ENCODE measurements at places on chromosomes 11 and 22.
A peak's percentile ranks its signal among the peaks of the same experiment; 100 is the strongest.

- DNase-seq, result no peak
Measured at GRCh38 chr22:32318361-32318760, 39.3 kb upstream of the RFPL3 start.

DNA sequence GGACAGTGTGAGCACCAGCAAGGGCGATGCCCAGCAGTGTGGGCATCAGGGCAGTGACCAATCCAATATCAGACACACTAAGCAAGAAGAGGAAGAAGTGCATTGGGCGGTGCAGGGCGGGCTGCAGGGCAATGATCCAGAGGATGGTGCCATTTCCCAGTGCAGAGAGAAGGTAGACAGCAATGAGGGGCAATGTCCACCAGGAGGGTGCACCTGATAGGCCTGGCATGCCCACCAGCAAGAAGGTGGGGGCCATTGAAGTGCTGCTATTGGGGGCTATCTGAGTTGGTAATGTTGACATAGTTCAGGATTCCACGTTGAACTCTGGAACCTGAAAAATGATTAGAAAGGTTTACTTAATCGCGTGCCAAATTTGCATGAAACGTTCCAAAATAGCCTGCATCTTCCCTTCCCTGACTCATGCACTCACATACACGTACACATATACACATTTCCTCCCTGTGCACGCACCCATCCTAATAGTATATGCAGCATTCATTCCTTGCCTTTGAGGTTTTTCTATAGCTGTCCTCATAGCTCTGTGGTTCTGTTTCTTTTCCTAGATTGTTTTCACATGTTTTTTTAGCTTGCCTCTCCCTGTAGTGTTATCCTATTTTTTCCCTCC lies at the start of gene OR51S1:
Gene OR51S1, minus strand, starts transcription at position 301 of the 625 bp plus-strand sequence. Its CDS starts 0 bp downstream, at position 301.
- no peak for DNase-seq

DNA sequence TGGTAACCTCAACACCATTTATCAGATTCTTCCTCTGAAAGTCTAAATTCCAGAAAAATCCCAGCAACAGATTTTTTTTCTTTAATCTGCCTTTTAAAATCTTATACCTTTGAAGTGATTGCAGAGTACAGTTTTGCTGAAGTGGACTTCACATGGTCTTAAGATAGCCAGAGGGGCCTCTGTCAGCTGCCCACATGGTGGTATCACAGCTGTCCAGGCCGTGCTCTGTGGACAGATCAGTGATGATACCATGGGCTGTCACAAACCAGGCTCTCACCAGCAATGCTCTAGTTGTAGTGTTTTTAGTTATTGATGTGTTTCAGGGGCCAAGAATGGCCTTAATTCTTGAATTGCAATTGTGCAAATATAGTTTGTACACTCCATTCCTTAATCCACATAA lies 44.0 kb downstream of the PARVA start:
- peak; percentile 46 for DNase-seq

- no peak for DNase-seq
Measured at GRCh38 chr22:47352920-47353700, 590.7 kb downstream of the TBC1D22A start.

- DNase-seq, result no peak
Measured at GRCh38 chr22:38180841-38181452, 683 bp downstream of the PLA2G6 start.

GRCh38 chr11:29161191-29161590 lies 855.6 kb downstream of the KCNA4 start:
- peak; percentile 23 for DNase-seq

- no peak for DNase-seq
Measured at GRCh38 chr22:25802018-25802417, 60.0 kb downstream of the MYO18B start.

GRCh38 chr11:64409707-64410403 lies 50.9 kb downstream of the RPS6KA4 start:
- peak; percentile 96 for DNase-seq

DNA sequence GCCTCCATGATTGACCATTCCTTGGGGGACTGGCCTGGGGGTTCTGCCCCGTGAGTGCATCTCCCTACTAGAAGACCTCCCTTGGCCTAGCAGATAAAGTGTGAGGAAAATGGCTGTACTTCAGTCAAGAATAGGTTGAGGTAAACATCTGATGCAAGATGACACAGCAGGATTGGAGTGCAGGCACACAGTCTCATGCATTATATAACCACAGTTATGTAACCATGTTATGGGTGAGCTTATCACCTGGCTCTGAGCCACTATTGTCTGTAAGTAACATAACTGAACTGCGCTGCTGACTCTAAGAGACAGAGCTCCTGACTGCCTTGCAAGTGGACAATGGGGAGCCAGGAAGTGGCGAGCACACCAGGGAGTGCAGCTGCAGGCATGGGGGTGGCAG lies 378.7 kb upstream of the ANO5 start:
- no peak for DNase-seq

- DNase-seq, result no peak
Measured at GRCh38 chr22:17074648-17075002, 10.2 kb upstream of the IL17RA start.

DNA sequence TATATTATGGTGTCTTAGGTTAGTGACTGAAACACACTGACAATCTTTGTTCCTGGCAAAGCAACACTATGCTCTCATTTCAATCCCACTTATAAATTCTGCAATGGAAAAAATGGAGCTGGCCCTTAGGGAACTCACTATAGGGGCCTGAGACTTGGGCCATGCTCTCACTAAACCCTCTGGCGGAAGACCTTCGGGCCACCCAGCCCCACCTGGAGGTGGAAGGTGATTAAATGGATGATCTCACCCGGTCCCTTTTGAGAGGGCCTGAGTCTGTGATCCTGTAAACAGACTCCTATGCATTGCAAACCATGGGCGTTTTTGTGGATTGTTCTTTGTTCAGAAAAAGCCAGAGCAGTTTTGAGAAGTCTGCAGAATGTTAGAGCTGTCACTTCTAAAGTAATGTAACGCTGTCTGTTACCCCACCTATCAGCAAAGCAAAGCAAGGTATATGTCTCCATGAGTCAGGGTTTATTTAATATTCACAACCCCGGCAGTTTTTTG lies 17.0 kb upstream of the CDON start:
- DNase-seq, result no peak

DNA sequence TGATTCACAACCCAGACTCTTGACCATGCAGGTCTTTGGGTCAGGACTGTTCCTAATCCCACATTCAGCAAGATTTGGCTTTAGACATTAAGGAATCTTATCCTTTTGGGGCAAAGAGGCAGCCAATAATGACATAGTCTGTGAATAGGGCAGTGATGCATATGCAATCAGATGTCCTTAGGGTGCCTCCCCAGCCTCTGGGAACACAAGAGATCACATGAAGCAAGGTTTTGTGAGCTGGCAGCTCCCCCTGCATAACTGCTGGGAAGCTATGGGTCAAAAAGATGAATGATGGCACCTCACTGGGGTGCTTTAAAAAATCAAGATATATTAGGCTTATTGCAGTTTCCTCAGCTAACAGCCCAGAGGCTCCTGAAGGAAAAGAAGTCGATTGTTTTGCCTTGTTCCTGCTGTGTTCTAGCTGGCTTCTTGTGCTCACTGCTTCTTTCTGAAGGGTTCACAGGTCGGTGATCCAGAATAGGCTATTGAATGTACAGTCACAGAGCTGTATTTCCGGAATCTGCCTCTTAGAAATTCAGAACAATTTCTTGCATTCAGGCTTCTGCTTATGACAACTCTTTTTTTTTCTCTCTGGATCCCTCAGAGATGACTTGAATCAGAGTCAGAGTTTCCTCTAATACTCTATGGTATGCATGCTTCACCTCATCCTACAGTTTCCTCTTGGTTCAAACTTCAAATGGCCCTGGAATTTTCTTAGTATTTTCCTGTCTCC lies 31.7 kb downstream of the INSC start:
- DNase-seq, result no peak

- no peak for DNase-seq
Measured at GRCh38 chr11:210122-210802, 2.8 kb downstream of the RIC8A start.

DNA sequence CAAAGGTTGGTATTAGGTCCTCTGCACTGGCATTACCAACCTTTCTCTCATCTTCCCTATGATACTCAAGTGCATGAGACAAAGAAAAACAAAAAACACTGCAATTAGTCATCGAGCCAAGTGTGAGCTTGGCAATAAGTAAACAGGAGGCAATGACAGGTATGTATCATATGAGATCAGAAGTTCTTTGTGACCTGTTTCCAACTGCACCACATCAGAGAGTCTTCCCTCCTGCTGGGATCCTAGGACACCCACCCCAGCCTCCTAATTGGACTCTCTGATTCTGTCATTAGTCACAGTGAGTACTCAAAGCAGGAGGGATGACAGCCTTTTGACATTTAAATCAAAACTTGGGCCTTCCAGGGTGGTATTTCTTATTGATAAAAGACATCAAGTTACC lies 7.8 kb upstream of the JAML start:
- no peak for DNase-seq

DNA sequence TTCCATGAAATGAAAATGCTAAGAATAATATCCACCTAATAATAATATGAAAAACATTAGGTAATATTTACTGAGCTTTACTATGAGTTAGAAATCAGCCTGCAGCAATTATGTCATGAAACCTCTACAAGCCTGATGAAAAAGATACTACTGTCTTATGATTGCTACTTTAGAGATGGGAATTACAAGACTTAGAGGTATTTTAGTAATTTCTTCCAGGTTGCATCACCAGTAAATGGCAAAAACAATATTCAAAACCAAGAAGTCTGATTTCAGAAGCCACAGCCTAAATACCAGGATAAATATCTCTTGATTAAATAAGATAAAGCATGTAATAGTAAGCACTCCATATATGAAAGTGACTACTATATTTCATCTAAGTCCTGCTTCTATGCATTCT lies 13.8 kb downstream of the OR5B21 start:
- no peak for DNase-seq

DNA sequence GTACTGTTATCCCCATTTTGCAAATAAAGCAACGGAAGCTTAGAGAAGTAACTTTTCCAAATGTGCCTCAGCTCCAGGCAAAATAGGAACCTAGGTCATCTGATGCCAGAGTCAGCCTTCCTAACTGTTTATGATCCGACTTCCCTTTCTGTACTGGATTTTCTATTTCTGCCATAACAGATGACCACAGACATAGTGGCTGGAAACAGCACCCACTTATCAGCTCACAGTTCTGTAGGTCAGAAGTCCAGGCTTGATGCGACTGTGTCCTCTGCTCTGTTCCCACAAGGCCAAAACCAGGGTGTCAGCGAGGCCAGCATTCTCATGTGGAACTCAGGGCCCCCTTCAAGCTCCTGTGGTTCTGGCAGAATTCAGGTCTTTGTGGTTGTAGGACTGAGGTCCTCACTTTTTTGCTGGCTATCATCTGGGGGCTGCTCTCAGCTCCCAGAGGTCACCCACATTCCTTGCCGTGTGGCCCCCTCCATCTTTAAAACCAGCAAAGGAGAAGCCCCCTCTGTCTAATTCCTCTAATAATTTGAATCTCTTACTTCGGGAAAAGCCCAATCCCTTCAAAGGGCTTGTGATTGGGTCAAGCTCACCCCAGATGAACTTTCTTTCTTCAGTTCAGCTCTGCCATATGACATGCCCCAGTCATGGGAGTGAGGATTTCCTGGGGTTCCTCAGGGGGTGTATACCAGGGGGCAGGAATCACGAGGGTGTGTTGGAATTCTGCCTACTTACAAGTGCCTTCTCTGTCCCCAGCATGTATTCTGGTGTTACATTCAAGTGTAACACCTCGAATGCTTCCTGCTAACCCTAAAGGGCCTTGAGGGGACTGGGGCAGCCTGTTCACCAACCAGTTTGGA lies 15.3 kb downstream of the KCNJ5 start:
- no peak for DNase-seq

- peak; percentile 34 for DNase-seq
Measured at GRCh38 chr11:102390667-102391465, 43.9 kb downstream of the BIRC2 start.

- DNase-seq, result no peak
Measured at GRCh38 chr11:71213696-71214552, 38.5 kb downstream of the SHANK2 start.

DNA sequence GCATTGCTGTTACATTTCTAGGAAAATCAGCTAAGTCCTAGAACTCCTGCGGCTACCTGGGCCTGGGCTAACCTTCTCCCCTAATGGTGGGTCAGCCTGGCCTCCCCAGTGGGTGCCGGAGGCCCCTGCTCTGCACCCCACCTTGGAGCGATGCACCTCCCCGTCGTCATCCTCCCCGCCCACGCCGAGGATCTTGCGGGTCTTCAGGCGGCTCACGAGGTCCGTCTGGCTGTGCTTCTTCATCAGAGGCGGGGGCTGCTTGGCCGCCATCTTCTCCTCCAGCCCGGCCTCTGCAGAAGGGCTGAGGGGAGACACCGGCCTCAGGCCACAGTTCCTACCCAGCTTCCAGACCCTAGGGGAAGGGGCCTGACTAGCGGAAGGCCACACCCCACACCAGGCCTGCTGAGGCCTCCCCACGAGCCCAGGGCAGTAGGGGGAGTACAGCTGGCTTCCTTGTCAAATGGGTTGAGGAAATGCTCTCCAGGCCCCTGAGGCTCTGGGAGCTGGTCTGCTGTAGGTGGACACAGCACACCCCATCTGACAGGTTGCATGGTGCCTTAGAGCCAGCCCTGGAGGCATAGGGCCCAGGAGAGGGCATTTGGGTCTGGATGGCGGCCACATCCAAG lies 12.5 kb downstream of the TP53I11 start:
- DNase-seq, result no peak

GRCh38 chr11:102323542-102324251 lies 6.4 kb downstream of the BIRC3 start:
- DNase-seq, result no peak

DNA sequence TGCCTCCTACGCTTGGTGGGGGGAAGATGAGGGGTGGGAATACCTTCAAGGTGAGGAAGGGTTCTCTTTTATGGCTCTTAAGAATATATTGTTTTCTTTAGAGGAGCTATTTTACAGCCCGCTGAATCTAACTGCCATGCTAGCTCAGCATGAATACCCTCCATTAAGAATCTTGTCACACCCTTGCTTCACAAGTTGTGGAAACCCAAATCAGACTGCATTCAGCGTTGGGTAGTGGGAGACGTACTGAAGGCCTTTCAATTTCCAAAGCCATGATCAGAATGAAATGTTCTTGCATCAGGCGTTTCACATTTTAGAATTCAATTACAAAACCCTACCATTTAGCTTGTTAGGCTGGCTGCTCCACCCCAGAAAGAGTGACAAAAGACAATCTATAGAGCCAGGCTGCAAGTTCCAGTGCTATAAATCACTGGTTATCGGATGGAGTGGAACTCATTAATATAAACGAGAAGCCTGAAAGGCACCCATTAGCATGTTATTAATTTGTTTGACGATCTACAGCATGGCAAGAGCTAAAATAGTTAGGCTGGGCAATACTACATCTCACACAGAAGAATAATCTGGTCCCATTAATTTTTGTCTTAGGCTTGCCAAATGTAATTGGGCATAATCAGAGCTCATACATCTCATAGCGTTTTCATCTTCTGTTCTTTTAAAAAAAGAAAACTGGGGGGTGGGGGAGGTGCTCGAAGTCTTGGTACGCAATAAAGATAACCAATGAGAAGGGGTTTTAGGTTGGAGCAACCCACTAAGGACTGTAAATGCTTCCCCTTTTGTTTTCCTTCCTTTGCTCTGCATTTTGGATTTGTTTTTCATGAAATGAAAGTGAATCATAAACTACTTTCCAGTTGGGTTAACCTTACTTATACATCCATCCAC lies 57.5 kb downstream of the ABTB2 start:
- no peak for DNase-seq

- no peak for DNase-seq
Measured at GRCh38 chr11:129061492-129062230, 119.0 kb upstream of the TP53AIP1 start.

- DNase-seq, result no peak
Measured at GRCh38 chr11:2789331-2789730, 89.5 kb upstream of the KCNQ1OT1 start.

Measured in NCI-H524 (cell line).